ENCODE measurements at places on chromosomes 5 and 9.

- DNase-seq = no peak
Observed at GRCh38 chr5:158013939-158014338, 155.0 kb upstream of the CLINT1 start.

GRCh38 chr5:42745426-42745825, 11.2 kb upstream of the CCDC152 start:
- DNase-seq = no peak

- no peak for DNase-seq
Observed at GRCh38 chr9:120708526-120709224, 5.6 kb downstream of the MEGF9 start.

DNA sequence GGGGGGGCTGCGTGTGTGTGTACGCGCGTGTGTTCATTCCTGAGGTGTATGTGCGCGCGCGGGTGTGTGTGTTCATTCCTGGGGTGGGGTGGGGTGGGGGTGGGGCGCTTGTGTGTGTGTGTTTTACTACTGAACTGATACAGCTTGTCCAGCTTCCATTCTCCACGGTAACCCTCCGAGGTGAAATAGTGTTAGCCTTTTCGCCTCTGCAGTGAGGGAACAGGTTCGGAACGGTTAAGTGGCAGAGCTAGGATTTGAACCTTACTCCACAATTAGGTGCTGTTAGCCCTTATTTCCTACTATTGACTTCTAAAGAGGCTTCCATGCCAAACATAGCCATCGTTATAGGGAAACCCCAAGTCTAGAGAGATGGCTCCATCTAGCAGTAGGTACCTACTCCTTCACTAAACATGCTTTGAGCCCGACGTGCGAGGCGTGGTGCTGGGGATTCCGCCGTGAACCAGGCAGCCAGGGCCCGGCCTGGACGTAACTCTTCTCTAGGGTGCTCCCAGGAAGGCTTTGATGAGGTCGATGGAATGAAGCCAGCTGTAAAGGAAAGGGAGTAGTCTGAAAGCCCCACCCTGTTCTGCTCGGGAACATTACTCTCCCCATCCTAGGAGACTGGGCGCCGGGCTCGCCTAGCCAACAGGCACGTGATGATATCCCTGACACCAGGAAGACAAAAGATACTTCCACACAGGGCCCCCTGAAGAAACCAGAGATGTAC, 782 bp upstream of the SKP1 start:
- DNase-seq = no peak

- no peak for DNase-seq
Observed at GRCh38 chr9:28868228-28868990, 1295.1 kb upstream of the C9orf72 start.

DNA sequence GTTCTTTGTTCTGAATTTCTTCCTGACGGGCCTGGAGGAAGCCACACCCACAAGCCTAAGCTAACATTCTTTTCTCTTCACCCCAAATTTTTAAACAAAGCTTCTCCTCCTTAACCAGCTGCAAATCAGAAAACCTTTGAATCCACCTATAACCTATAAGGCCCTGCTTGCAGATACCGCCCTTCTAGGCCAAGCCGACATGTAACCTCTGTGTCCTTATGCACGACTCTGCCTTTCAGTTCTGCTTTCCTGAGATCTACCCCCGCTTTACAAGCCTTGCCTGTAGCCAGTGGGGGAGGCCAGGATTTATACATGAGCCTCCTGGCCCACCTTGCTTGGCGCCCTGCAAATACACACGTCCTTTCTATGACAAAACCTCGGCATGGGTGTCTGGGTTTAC, 19.3 kb downstream of the BRD9 start:
- DNase-seq = no peak

DNA sequence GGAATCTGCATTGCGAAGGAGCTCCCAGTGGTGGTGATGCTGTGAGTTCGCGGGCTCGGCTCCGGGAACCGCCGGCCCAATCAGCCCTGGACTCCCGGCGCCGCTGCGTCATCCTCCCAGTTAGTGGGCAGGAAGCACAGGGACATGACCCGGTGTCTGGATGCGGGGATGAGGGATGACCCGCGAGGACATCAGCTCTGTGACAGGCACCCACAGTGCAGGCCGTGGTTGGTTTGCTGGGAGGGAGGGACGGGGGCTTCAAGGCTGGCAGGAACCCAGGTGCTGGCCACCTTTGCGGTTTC, 996 bp downstream of the NXNL2 start:
- no peak for DNase-seq

DNA sequence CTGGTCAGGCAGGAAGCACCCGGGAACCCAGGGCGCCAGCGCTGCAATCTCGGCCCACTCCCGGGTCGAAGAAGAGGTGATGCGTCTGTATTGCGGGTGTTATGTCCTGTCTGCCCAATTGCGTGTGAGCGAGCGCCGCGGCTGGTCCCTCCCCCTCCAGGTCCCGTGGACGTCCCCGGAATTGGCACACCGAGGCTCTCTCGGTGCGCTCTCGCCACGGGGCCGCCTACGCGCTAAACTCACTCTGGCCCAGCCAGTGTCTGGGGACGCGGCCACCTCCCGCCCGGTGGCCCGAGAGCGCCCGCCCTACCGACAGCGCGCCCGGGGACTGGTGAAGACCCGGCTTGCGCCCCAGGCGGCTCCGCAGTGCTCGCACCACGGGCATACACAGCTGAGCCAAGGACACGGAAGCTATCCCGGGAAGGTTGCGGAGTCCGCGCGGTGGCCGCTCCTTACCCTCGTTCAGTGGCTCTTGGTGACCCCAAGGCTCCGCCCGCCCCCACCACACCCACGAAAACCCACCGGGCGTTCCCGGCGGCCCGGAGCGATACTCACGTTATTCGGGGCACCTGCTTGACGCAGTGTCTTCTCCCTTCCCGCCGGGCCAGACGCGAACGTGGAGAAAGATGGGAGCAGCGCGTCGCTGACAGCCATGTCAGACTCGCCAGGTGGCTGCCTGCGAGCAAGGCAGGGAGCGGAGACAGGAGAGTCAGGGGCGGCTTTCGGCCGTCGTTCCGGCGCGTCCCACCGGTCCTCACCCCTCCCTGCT, 1.0 kb downstream of the KLF4 start:
- DNase-seq = peak; percentile 36

GRCh38 chr5:126514131-126514557, 80.9 kb downstream of the ALDH7A1 start:
- DNase-seq = no peak

DNA sequence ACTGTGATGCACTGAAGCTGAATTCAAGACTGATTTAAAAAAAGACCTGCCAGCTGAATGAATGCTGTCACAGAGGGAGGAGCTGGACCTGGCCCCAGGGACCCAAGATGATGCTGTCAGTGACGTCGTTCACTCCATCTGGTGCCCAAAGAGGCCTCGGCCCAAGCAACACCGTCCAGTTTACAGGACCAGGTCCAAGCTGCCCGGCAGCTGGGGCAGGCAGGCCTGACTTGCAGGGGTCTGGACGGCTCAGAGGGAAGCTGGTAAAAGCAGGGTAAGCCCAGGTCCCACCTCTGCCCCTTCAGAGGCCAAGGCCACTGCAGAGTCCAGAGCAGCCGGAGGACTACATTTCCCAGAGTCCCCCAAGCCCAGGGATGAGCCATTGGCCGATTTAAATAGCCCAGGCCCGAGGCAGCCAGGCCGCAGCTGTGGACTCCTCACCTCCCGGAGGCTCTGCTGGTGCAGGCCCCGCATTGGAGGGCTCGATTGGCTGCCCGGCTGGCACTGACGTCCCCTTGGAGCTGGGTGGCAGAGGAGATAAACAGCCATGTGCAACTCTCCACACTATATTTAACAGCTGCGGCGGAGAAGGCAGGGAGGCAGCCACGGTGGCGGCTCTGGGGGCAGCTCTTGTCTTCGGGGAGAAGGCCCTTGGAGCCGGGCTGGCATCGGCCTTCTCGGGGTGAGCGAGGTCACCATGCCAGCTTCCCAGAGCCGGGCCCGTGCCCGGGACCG, at the start of gene PLPP7:
TSS of gene PLPP7 (plus strand) at position 423 of the 735 bp plus-strand sequence. CDS start at position 698, 275 bp downstream.
- no peak for DNase-seq

GRCh38 chr5:14204785-14205321, 61.7 kb downstream of the TRIO start:
- DNase-seq = no peak

- DNase-seq = no peak
Observed at GRCh38 chr5:37881359-37881758, 41.5 kb upstream of the GDNF start.

- no peak for DNase-seq
Observed at GRCh38 chr5:73948720-73949119, 322.7 kb downstream of the ARHGEF28 start.

DNA sequence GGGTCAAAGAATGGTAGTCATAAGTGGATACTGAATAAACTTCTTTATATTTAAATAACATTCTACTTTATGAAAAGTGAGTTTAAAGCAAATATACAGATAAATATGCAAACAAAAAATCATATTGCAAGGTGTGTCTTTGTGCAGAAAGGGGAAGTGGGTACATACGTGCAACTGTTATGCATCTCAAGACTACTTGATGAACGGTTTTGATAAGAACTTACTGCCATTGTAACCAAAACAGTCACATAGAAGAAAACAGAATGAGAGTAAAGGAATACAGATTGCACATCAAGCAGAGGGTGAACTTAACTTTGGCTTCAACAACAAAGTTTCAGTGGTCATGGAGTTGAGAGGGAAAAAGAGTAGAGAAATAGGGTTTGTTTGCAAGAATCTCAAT, 9.9 kb downstream of the CAMK4 start:
- no peak for DNase-seq

- no peak for DNase-seq
Observed at GRCh38 chr5:177008716-177009115, 2.1 kb upstream of the UIMC1 start.

- DNase-seq = no peak
Observed at GRCh38 chr9:130157079-130157478, 15.1 kb upstream of the NCS1 start.

DNA sequence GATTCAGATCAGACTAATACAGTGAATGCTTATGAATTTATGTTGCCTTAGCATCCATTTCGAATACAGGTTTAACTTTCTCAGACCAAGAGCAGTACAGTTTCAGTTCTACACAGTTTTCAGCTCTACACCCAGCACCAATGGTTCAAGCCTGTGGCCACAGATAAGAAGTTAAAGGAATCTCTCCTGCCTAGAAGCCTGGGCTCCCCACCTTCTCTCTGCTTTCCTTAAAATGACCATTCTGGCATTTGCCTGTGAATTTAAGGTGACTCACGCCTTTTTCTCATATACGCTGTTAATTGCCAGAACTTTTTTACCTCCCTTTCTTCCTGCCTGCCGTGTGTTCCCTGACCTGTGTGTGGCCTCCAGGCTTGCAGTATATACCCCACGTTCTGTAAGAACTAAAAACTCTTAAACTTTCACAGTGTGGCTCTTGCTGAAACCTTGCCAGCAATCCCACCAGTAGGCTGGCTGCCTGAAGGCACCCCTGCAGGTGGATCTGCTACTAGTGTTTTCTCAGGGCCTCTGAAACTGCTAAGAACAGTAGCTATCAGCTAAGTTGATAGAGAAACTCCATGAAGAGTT, 692.8 kb upstream of the CDH18 start:
- DNase-seq = no peak

GRCh38 chr5:96936431-96937320, 796 bp downstream of the LNPEP start:
- DNase-seq = peak; percentile 71

GRCh38 chr5:172659570-172659908, 18.5 kb downstream of the NEURL1B start:
- DNase-seq = no peak

DNA sequence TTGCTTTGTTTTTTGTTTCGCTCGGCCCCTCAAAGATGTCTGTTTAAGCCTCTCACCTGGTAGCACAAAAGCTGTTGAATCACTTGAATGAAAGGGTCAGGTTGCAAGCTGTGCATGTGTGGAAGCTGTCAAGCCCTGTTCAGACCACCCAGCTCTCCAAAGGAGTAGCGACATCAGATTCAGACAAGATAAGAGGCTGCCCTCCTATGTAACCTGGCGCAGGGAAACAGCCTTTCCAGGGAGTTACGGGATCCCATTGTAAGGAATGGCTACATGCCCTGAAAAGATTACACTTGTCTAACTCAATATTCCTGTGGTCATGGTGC, 2.9 kb downstream of the FREM1 start:
- no peak for DNase-seq

DNA sequence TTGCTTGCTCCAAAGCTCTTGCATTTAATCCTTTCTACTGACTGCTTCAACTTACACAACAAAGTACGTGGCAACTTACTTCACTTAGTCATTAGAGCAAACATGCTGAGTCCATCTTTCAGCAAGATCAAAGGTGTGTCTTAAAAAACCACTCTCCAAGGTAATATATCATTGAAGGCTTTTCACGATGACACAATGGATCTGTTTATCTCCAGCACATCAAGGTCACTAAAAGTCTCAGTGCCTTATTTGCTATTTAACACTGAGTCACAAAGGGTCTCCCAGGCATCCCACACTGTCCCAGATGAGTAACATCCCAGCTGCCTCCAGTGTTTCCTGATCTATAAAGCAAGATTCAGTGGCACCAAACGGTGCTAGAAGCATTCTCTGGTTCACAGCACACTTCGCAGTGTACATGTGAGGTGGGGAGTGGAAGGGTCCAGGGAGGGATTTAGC, 3.7 kb upstream of the CLK4 start:
- no peak for DNase-seq

- DNase-seq = no peak
Observed at GRCh38 chr5:86865256-86865785, 247.6 kb downstream of the COX7C start.

DNA sequence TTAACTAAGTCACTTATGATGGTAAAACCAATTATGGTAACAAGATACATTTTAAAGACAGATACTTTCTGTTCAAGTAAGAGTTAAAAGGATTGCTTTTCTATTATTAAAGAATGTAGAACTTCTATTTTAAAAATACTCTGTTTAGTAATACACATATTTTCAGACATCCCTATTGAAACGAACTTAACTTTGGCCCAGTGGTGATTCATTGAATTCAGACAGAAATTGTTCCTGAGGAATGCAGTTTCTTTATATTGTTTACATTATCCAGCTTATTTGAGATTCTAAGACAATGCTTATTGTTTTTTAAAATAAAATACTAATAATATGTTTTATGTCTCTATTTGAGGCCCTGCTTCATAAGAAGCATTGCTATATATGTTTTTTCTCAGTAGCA, 816.4 kb downstream of the SEMA5A start:
- DNase-seq = no peak

DNA sequence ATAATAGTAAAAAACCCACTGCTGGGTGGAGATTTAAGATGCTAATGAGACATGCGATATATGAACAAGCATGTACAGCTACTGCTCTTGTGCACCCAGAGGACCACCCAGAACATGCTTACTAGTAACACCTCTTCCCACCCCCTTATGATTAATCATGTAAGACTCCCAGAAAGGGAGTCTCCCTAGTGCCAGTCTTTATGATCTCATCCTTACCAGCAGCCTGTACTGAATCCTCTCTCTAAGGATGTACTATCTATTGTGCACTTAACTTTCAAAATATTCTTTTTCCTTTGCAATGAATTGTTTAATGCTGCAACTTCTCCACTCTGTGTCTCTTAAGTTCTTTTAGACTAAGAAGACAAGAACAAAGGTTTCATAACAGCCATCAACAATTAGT, 9.1 kb upstream of the MAT2B start:
- no peak for DNase-seq

- no peak for DNase-seq
Observed at GRCh38 chr5:123460296-123460729, 37.1 kb upstream of the CEP120 start.

All from activated T-cell treated with anti-CD3 and anti-CD28 coated beads, Interleukin-2, amount 50 U/mL, for 48 hours (primary cell).